ENCODE measurements at places on chromosomes 12 and 14. TPM values are rescaled to one million over a fixed set of nuclear protein-coding genes. Genes with fewer than 3 reads are reported as not detected.
A peak's percentile ranks its signal among the peaks of the same experiment; 100 is the strongest.

Gene MIPOL1
- total RNA-seq: 6.2 TPM

Gene SAMD15
- not detected for total RNA-seq

Gene PLEKHG7
- not detected for total RNA-seq

Gene MFAP5
- 30.7 TPM for total RNA-seq

Gene AMIGO2
- total RNA-seq: 3.0 TPM

Gene ATP5MC2
- 214 TPM for total RNA-seq

Gene TCL1B
- total RNA-seq: not detected

Gene OVCH1
- total RNA-seq: 0.19 TPM

Gene CLIP1
- total RNA-seq: 118 TPM

Gene RDH11
- 50.8 TPM for total RNA-seq

GRCh38 chr14:26330982-26331381, 266.9 kb downstream of the NOVA1 start:
- DNase-seq: no peak

DNA sequence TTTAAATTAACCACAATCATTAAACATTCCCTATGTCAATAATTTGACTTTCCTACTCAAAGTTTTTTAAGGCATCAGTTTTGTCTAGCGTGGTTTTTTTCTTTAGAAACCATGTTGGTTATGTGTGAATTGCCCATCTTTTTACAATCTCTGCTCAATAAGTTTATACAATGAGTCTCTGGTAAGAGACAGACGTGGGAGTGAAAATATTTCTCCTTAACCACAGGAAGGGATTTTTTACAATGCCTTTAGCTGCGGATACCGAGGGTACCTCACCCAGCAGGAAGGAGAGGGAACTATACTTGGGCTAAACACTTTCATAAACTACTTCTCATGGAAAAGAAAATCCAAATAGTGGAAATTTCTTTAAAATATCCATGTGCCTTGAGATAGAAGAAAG, 191.4 kb upstream of the BCL2L14 start:
- no peak for DNase-seq

GRCh38 chr12:121729021-121729420, 16.5 kb downstream of the TMEM120B start:
- no peak for DNase-seq

DNA sequence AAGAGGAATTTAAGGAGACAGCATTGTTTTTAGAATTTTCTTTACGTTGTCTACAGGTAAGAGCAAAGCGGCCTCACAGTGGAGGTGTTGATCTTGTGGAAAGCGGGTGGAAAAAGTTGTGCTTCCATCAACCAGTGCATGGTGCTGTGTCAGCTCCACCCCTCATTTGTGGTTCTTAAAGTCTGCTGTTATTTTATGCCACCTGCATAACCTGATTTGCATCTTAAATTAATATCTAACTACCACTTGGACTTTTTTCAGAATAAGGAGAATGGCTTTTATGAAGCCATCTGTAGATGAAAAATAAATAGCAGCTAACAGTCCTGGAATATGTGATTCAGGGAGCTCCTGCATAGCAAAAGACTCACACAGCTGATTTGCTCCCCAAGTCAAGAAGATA, 135.1 kb downstream of the SNAPC1 start:
- no peak for DNase-seq

DNA sequence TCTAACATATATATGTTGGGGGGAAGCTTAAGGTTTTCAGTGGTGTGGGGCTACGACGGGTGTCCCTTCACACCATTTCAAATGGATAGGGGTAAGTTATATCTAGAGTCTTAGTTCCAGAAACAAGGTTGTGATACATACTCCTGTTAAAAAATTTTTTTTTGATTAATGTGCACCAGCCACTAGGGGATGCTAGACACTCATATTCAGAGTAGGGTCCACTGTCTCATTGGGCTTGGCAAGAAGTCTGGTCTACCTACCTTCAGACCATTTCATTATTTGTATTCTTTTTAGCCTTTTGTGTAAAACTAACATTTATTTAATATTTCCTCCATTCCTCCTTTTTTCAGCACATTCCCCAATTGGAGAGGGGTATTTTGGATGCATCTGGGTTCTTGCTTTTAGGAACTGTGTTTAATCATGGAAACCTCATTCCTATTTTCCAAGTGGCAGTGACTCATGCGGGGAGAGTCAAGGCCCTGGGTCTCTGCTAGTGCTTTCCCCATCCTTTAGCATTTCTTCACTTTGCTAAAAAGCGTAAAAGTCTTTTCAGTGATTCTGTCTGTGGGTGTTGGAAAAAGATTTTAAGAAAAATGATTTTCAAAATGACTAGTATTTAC, 33.4 kb downstream of the ANO4 start:
- no peak for DNase-seq

DNA sequence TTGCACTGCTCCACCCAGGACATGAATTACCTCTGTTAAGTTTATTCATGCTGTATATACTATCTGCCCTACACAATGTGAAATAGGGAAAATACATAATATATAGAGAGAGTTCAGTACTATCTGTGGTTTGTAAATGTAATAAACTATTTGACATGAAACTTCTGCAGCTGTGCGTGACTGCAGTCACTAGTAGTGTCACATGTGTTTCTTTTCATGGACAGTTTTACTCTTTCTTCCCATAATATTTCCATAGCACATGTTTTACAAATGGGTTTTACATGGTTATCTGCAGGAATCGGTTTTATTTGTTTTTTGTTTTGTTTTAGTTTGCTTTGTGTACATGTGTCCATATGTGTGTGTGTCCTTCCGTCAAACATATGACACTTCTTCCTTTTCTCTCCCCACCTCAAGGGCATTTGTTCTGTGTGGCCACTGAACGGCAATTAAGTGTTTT, 1644.1 kb upstream of the FLRT2 start:
- no peak for DNase-seq

DNA sequence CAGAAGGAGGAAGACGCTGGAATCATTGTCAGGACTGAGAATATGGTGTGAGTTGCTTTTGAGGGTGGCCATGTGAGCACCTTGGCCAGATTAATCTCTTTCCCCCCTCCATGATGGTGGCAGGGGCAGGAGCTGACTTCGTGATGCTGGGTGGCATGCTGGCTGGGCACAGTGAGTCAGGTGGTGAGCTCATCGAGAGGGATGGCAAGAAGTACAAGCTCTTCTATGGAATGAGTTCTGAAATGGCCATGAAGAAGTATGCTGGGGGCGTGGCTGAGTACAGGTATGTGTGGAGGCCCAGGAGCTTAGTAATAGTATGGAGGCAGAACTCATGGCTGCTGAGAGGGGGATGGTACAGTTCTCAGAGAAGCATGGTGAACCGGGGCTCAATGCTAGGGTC, 4.3 kb downstream of the TINF2 start:
- peak; percentile 74 for DNase-seq

- DNase-seq: peak; percentile 31
These were observed 5.6 kb downstream of the ARF6 start for GRCh38 chr14:49898485-49898884.

GRCh38 chr12:85016413-85016812, 19.7 kb downstream of the TSPAN19 start:
- peak; percentile 50 for DNase-seq

DNA sequence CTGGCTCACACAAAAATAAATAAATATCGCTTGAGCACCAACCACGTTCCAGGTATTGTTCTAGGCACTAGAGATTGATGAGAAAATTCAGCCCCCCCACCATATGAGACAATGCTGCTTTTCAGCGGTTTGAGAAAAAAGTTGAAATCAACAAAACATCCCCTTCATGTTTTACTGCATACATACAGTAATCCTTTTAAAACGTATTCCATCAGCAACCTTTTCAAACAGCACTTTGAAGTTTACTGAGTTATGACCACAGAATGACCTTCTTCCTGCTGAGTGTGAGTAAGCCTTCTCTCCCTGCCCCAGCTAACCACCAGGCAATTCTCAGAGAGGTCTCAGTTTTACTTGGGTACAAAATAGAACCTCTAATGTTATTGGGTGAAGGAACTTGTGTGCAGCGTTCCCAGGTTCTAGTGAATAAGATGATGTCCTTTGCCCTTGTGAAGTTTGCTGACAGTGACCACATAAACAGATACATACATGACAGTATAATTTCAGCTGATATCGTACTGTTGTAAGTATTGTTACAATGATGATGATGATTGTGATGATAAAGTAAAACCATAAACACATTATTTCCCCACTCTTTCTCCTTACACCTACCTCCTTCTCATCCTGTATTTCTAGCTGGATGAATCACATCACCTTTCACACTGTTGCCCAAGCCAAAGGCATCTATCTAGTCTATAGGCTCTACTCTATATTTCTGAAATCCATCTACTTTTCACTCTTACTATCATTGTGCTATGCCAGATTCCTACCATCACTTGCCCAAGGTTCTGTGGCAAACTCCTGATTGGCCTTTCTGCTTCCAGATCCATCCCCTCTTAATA, 124.4 kb upstream of the KRR1 start:
- no peak for DNase-seq

- DNase-seq: no peak
These were observed 220.4 kb upstream of the GARIN6 start for GRCh38 chr12:99427104-99427503.

DNA sequence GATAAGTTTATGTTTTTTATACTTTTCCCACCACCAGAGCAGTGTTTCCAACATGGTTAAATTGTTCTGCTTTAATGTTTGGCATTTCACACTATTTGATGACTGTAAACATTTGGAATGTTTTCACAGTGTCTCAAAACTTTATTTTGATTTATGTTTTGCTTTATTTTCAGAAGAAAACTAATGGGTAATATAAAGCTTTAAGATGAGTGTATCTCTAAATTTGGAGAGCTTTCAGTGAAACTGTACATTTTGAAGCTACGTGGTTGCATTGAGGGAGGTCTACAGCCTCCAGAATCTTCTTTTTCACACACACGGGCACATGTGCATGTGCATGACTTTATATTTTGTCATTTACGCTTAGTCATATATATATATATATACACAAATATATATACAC, 10.7 kb downstream of the BICD1 start:
- DNase-seq: no peak

- DNase-seq: no peak
These were observed 245.9 kb downstream of the EMP1 start for GRCh38 chr12:13442457-13442856.

DNA sequence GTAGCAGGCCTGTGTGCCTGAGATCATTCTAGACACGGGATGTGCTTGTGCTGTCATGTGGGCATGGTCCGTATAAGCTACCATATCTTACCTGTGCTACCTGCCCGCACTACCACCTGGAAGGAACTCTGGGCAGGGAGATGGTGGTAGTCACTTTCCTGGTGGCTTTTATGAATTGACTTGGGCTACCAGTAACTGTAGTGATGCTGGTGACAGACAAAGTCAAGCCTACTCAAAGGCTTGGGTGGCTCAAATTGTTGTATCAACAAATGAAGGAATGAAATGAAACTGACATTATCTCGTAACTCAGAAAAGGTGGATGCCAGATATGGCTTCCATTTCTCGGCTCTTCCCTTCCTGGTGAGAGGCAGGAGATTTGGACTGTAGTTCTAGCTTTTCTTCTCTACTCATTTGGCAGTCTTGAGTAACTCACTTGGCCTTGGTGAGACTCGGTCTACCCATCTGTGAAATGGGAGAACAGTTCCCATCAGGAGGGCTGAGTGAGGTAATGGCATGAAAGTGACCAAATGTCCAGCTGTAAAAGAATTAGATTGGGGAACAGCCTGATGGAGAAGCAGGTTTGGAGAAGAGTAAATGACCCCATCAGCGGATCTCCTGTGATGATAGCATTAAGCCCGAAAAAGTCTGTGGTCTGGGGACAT, 81.3 kb downstream of the NOS1 start:
- no peak for DNase-seq

DNA sequence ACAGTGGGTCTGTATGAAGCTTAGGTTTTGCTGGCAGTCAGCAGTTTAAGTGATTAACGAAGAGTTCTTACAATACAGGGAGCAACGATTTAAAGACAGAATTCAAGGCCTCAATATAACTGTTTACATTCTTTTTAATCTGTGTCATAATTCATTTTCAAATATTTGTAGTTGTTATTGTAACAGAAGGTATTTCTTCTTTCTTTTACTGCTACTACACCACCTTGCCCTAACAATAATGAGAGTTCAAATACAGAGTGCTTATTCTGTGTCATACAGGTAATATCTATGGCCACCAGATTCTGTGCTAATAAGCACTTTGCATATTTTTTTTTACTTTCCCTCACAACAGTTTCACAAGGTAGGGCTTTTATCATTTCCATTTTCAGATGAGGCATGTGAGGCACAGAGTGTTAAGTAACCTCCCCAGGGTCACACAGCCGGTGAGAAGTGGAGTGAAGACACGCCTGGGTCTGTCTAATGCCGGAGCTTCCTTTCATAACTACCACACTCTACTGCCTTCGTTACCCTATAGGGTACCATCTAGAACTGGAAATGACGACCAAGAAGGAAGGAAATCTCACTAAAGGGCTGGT, 81.9 kb downstream of the PELI2 start:
- no peak for DNase-seq

DNA sequence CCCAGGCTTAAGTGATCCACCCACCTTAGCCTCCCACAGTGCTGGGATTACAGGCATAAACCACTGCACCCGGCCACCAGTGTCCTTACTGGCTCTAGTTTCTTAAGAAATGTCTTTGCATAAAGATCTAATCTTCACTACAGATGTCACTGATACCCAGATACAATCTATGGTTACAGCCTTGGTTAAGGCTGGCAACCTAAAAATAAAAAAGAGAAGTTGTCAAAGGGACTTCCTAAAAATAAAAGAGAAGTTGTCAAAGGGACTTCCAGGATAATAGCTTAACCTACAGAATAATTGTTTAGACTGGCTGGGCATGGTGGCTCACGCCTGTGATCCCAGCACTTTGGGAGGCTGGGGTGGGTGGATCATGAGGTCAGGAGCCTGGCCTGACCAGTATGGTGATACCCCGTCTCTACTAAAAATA, 27.6 kb downstream of the ETFBKMT start:
- no peak for DNase-seq

DNA sequence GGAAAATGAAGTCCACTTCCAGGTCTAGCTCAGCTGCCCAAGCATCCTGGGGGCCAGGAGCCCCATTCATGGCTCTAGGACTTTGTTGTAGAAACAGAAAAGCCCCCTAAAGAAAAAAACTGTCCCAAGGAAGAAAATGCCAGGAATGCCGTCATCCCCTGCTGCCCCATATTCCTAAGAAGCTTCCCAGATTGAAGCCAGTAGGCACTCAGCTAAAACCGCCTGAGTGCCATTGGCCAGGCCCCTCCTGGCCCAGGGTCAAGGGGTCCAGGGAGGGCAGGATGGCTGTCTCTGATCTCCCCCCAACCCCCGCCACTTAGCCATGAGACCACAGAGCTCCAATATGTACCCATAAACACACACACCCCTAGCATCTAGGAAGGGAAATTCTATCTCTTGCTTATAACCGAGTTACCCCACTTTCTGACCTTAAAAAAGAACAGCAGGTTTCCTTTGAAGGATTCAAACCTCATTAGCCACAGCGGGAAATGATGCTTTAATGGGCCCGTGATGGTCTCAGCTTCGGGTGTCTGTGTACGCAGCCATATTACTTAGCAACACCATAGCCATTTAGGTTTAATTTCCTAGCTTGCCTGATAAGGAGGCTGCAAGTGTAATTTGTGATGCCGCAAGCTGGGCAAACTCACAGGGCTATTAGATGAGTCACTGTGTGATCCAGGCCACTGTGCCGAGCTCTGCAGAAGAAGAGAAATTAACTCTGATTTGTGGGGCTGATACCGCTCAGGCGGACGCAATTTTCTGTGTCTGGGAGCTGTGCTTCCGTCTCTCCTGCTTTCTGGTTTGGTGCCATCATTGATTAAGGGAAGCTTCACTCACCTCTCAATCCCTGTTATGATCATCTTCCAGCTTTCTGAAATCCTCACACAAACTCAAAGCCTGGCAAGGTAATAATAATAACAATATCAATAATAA, 84.2 kb downstream of the GCH1 start:
- no peak for DNase-seq
